ENCODE measurements at places on chromosomes 5 and 9. TPM values are rescaled to one million over a fixed set of nuclear protein-coding genes. Genes with fewer than 3 reads are reported as not detected.

The KIF3A gene
- polyA plus RNA-seq = 11.3 TPM

DNA sequence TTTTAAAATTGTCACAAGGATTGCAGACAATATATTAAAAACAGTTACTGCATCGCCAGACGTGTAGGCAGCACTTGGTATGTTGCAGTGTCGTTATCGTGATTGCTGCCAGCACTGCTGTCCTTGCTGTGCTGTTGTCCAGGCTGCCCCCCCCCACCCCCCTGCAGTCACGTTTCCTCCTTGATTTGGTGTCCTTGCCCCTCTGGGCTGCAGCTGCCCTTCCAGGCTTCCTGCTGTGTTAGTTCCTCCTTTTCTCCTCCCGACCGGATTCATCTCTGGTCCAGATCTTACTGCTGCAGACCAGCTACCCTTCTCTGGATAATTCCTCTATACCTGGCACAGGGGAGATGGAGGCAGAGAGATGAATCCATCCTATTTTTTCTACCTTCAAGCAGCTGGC lies 298.9 kb downstream of the TRIM32 start:
- no peak for DNase-seq

The SGCD gene
- 6.9 TPM for polyA plus RNA-seq

DNA sequence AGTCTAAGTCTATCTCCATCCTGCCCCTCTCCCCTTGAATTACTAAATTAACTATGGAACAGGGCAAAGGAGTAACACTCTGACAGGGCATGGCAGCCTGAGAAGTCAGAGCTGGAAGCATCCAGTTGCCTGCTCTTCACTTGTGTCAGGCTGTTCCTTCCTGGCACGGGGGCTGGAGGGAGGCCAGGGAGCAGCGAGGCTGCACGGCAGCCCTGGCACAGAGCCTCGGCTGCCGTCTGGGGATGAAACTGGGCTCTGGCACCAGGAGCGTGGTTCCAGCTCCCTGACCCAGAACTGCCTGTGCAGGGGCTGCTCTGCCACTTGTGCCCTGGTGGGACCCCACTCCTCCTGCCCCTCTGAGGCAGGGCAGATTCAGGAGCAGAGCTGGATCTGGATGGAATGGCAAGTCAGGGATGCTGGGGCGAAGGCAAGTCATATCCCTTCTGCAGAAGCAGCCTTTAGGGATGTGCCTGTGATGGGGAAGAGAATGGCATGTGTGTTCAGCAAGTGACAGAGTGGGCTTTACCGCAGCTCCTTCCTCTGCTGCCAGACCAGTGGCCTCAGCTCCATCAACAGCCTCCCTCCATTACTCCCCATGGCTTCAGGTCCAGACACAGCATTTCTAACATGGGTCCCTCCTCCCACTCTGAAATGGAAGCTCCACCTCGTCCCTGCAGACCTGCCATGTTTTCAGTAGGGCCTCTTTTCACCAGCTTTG lies 42.2 kb upstream of the PDE8B start:
- no peak for DNase-seq

The FBXL7 gene
- polyA plus RNA-seq = 26.2 TPM

DNA sequence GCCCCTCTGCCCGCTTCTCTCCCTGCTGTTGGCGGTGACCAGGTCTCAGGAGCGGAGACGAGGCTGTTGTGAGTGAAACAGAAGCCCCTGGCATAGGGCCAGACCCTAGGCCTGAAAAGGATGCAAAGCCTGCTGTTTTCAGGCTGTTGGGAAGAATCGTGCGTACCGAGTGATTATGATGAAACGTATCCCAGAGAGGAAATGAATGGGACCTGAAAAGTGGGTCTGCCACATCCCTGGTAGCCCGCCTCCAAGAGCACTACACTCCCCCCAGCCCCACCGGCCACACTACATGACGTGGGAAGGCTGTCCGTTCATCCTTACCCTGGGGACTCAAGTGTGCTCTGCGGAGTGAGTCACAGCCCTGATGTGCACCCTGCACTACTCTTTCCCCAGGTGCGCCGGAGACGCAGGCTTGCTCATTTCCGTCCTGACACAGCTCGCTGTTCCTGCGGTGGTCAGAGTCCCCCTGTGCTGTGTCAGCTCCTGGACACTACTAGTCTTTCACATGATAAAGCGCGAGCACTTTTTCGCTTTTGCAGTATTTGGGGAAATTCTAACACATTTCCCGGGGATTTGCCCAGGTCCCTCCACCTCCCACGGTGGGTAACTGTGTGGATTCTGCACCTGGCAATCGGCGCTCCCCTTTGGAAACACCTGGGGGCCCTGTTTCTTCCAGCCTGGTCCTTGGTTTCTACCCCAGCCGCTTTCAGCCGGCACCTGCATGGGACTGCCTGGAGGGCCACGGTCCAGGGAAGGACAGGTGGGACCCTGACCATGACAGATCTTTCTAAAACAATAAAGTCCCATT lies 91.5 kb downstream of the ANKRD33B start:
- DNase-seq = no peak

The PDE8B gene
- 3.2 TPM for polyA plus RNA-seq

DNA sequence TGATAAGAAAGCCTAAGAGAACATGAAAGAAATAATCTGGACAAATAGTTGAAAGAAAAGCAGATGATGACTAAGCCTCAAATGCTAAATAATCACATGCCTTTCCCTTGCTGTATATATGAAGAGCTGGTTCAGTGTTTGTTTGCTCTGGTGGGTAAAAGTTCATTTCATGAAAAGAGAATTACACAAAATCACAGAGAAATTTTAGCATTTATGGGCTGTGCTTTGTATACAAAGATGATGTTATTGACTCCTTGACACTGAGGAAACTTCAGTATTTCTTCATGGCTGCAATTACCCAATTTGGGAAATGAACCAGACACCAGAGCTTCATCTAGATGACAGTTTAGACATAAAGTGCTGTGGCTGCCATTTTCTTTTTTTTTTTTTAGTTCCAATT lies 527.2 kb downstream of the NR2F1-AS1 start:
- no peak for DNase-seq

- DNase-seq = no peak
These were observed 19.5 kb upstream of the RPL26L1 start for GRCh38 chr5:172939611-172940267.

- DNase-seq = peak; percentile 86
These were observed 1.9 kb upstream of the RGMB start for GRCh38 chr5:98771382-98772109.

The TNFAIP8 gene
- polyA plus RNA-seq = 34.4 TPM

- no peak for DNase-seq
These were observed 607.0 kb downstream of the ZNF608 start for GRCh38 chr5:124139477-124139876.

The LRRTM2 gene
- polyA plus RNA-seq = 3.6 TPM

DNA sequence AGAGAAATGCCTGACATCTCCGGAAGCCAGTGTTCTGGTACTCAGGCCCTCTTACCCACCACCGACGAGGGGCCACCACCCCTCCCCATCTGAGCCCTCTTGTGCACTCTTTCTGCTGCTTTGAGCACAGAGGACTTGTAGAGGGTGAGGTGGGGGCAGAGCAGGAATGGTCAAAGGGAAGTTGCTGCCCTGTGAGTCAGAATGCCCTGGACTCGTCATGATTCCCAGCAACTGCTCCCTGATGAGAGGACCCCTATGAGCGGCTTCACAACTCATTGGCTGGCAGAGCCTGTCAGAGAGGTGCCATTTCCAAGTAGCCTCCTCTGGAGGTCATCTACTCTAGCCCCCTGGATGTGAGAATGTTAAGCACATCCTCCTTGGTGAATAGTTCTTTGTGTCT lies 845 bp downstream of the ECSCR start:
- no peak for DNase-seq

DNA sequence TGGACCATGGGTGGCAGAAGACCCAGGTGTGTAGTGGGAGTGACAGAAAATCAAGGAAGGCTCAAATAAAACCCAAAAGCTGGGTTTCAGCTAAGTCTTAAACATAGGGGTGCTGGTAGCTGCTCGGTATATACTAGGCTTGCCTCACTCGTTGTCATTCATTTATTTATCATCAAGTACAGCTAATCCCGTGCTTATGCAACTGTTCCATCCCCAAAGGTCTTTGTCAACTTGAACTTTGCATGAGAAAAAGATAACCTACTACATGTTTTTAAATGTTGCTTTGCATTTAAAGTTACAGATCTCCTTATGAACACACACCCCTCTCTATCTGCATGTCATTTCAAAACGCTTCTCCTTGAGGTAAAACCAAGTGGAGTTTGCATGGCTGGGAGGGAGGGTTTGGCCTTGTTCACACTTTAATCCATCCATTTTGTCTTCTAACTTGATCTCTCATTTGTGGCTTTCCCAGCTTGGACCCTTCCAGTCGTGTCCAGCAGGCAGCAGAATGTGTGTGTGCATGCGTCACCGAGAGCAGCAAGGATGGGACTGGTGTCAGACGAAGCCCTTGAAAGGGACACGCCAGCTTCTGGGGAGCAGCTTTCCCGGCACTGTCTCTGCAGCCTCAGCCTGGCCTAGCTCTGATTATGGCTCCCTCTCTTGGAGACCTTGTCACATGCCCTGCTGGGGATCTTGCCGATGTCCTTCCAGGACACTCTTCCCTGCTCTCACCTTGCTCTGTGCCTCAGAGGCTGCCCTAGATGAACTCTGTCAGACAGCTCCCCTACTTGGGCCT lies 133.5 kb downstream of the GADD45G start:
- DNase-seq = no peak

DNA sequence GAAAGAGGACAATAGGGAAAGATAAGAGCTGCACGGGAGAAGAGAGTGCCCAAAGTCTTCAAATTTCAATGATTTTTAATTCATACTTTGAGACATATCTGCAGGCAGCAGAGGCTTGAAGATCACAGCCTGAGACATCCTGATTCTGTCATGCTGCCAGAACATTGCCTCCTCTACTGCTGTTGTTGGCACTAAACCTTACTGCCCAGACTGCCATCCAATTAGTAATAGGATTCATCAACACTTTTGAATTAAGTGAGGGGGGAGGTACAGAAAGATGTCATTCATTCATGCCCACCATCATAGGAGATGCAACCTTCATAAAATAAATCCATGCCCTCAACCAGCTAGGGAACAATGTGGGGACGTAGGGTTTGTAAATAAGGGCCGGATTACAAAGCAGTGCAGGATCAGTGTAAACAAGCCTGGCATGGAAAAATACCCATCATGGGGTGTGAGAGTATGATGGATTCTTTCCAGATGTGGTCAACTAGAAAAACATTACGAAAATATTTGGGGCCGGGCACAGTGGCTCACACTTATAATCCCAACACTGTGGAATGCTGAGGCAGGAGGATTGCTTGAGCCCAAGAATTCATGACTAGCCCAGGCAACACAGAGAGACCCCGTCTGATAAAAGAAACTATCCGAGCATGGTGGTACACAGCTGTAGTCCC lies 122.1 kb upstream of the DAPK1 start:
- no peak for DNase-seq

- no peak for DNase-seq
These were observed 210.3 kb downstream of the FANCC start for GRCh38 chr9:95107001-95107749.

The MRRF gene
- polyA plus RNA-seq = 44.1 TPM

GRCh38 chr9:133893191-133893994 lies 98.7 kb downstream of the VAV2 start:
- DNase-seq = no peak

DNA sequence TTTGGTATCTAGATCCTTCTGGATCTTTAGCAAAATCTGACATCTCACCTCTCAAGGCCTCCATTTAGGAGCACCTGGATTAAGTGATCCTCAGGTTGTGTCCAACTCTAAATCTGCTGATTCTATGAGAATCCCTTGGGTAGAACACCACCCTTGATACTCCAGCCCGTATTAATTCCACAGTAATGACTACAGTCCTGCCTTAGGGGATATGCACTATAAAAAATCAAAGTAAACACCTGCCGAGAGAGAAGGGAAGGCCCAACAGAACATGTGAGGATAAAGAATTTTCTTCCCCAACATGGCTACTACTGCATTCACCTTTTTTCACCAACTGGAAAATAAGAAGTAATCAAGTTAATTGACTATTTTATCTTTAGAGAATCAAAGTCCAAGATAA lies 27.6 kb downstream of the DAP start:
- no peak for DNase-seq

The IRGM gene
- polyA plus RNA-seq = 0.31 TPM

- DNase-seq = no peak
These were observed 23.0 kb downstream of the RFX3 start for GRCh38 chr9:3502560-3503398.

- DNase-seq = no peak
These were observed 2.6 kb downstream of the SLC35A4 start for GRCh38 chr5:140567136-140567818.

DNA sequence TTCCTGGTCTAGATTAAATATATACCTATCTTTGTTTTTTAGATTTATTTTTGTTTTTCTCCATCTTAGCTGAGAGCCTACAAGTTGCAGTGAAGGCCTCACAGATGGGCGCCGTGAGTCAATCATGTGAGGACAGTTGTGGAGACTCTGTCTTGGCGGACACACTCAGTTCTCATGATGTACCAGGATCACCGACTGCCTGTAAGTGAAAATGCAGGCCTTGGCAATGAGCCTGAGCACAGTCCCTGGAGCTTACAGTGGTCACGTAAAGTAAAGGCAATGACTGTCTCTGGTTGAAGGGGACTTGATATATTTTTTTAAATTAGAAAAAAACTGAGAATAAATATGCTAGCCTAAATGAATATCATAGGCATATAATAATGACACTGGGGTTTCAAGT lies 271.9 kb downstream of the ARHGEF28 start:
- no peak for DNase-seq

- no peak for DNase-seq
These were observed 426.7 kb upstream of the ITGA1 start for GRCh38 chr5:52360985-52361384.

DNA sequence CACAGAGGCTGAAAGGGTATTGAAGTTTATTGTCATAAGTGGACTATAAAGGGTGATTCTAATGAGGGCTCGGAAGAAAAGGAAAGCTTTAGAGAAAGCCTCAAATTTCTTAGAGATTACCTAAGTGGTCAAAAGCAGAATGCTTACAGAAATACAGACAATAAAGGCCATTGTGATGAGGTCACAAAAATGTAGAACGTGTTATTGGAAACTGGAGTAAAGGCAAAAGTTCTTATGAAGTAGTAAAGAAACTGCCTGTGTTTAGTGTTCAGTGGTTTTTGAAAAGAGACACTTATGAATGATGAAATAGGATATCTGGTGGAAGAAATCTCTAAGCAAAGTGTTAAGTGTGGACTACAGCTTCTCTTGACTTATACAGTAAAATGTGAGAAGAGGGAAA lies 726.9 kb downstream of the DNAH5 start:
- DNase-seq = no peak

GRCh38 chr9:101242651-101243050 lies 142.2 kb downstream of the BAAT start:
- DNase-seq = no peak
